IMR-90 (cell line): ENCODE measurements at places on chromosomes 13 and 19. TPM values are rescaled to one million over a fixed set of nuclear protein-coding genes. Genes with fewer than 3 reads are reported as not detected.
A peak's percentile ranks its signal among the peaks of the same experiment; 100 is the strongest.

DNA sequence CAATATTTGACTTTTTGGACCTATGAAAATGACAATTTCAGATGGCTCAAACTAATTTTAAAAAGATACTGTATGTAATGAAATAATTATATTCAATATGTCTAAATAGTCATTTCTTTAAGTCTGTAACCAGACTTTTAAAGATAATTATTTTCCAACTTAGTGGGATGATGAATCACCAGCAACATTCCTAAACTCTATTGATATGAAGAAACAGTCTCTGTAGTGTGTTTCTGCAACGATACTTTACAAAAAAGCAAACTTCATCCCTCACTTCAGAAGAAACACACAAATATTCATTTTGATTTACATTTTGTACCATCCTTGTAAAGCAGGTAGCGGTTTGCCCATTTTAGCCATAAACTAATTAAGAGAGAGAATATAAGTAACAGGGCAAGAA lies 417.4 kb downstream of the EFNB2 start:
- no peaks in the 10 kb centered on the region for H3K36me3 ChIP-seq
- no peaks in the 10 kb centered on the region for H3K27me3 ChIP-seq
- H3K4me3 ChIP-seq = no peak overlapping the region

- no peak overlapping the region for H3K27ac ChIP-seq
- peaks cover 8% of the 10 kb centered on the region for H3K4me1 ChIP-seq
- H3K27me3 ChIP-seq = no peaks in the 10 kb centered on the region
- DNase-seq = no peak
- peaks cover 8% of the 10 kb centered on the region; the same call in 1 of the 2 replicates for H3K36me3 ChIP-seq
Observed at GRCh38 chr19:18345296-18345695, 4.9 kb downstream of the PGPEP1 start.

- no peaks in the 10 kb centered on the region for H3K4me1 ChIP-seq
- H3K27me3 ChIP-seq = no peaks in the 10 kb centered on the region
- no peaks in the 10 kb centered on the region for H3K36me3 ChIP-seq
- no peak for DNase-seq
- no peak overlapping the region for H3K4me3 ChIP-seq
Observed at GRCh38 chr19:30930941-30931706, 418.1 kb downstream of the TSHZ3 start.

GRCh38 chr19:4878491-4878968 lies 11.1 kb upstream of the PLIN3 start:
- H3K27ac ChIP-seq = no peak overlapping the region
- no peak overlapping the region for H3K4me3 ChIP-seq
- H3K27me3 ChIP-seq = no peaks in the 10 kb centered on the region
- H3K36me3 ChIP-seq = no peaks in the 10 kb centered on the region
- peaks cover 4% of the 10 kb centered on the region; the same call in 1 of the 2 replicates for H3K4me1 ChIP-seq

DNA sequence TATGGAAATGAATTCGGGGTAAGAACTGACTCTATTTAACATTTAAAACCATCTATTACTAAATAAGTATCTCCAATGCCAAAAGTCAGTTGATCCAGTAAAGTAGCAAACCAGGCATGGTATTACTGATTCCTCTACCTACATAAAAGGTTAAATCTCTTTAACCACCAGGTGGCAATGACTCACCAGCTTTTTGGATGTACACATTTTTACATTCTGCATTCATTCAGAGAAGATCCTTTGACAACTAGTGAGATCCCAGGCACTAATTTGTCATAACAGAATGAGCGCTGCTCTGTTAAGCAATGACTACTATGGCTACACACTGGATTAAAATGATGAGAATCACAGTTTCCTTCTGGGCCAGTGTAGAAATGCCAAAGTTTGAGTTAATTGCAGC lies 329.8 kb upstream of the GPC6 start:
- DNase-seq = peak; percentile 21
- no peaks in the 10 kb centered on the region for H3K4me1 ChIP-seq
- H3K27ac ChIP-seq = no peak overlapping the region
- no peaks in the 10 kb centered on the region for H3K36me3 ChIP-seq

- H3K27ac ChIP-seq = no peak overlapping the region
- H3K36me3 ChIP-seq = no peaks in the 10 kb centered on the region
- no peak for DNase-seq
- H3K4me3 ChIP-seq = no peak overlapping the region
Observed at GRCh38 chr13:98100481-98100880, 42.4 kb upstream of the FARP1 start.

GRCh38 chr19:674282-675151 lies 1.7 kb upstream of the FSTL3 start:
- H3K27ac ChIP-seq = no peak overlapping the region
- DNase-seq = no peak
- H3K4me3 ChIP-seq = no peak overlapping the region
- no peaks in the 10 kb centered on the region for H3K36me3 ChIP-seq

- no peaks in the 10 kb centered on the region for H3K4me1 ChIP-seq
- H3K4me3 ChIP-seq = no peak overlapping the region
- H3K27ac ChIP-seq = no peak overlapping the region
- no peaks in the 10 kb centered on the region for H3K36me3 ChIP-seq
- DNase-seq = no peak
Observed at GRCh38 chr19:31616031-31616430, 266.8 kb upstream of the TSHZ3 start.

DNA sequence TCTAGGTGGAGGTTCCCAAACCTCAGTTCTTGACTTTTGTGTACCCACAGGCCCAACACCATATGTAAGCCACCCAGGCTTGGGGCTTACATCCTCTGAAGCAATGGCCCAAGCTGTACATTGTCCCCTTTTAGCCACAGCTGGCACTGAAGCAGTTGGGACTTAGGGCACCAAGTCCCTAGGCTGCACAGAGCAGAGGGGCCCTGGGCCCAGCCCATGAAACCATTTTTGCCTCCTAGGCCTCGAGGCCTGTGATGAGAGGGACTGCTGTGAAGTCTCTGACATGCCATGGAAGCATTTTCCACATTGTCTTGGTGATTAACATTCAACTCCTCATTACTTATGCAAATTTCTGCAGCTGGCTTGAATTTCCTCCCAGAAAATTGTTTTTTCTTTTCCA lies 30.2 kb downstream of the ING1 start:
- no peak overlapping the region for H3K4me3 ChIP-seq
- no peaks in the 10 kb centered on the region for H3K36me3 ChIP-seq
- no peak overlapping the region for H3K27ac ChIP-seq
- H3K27me3 ChIP-seq = no peaks in the 10 kb centered on the region
- no peak for DNase-seq

DNA sequence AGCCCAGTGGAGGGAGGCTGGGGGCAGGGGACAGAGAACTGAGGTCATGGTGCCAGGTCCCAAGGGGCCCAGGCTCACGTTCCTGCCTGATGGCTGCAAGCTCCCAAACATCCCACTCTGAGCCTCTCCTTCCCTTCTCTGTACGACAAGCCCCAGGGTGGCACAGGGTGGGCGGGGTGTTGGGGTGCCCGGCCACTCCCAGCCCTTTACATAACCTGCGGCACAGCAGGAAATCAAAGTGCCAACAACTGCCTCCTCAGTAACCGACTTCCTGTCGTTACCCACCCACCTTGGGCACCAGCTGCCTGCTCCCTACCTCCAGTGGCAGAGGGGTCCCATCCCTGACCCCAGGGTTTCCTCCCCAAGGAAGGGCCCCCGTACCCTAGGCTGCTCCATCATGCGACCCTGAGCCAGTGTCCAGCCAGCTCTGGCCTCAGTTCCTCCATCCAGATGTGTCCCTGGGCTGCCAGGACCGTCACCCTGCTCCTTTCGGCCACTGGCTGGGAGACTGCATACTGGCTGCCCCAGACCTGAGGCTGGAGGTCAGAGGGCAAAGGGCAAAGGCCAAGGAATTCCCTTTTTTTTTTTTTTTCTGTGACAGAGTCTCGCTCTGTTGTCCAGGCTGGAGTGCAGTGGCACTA lies 27.7 kb upstream of the NFIC start:
- H3K36me3 ChIP-seq = no peaks in the 10 kb centered on the region
- H3K4me3 ChIP-seq = no peak overlapping the region
- DNase-seq = no peak
- no peaks in the 10 kb centered on the region for H3K27me3 ChIP-seq
- no peak overlapping the region for H3K27ac ChIP-seq
- peaks cover 26% of the 10 kb centered on the region for H3K4me1 ChIP-seq

GRCh38 chr13:51282322-51282721 lies 57.2 kb upstream of the SERPINE3 start:
- H3K4me1 ChIP-seq = no peaks in the 10 kb centered on the region
- no peak for DNase-seq
- no peak overlapping the region for H3K4me3 ChIP-seq
- H3K27ac ChIP-seq = no peak overlapping the region

DNA sequence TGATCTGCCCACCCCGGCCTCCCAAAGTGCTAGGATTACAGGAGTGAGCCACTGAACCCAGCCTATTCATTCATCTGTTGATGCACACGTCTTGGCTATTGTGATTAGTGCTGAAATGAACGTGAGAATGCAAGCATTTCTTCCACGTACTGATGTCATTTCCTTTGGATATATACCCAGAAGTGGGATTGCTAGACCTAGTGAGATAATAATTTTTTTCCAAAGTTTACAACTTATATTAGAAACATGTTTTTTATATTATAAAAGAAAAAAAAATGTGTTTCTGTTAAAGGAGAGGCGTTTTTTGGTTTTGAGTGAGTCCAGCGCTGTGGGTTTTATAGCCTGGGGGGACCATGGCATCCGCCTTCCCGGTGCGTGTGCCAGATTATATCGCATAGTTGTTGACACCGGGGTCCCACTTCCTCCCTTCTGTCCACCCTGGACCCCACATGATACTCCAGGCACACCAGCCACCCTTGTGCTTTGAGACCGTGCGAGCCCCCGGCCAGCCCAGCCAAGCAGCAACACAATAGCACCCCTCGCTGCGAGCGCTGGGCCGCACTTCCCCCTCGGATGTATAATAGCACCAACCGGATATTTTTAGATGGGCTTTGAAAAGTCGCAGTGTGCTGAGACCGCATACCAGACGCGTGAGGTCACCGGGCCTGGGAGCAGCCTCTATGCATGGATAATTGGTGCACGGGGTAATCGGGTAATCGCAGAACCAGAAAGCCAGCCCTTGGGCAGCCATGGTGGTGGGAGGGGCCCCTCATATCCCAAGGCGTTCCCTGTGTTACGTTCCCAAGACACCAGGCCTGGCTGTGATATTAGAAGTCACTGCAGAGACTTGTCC lies 59.6 kb downstream of the MYO9B start:
- H3K4me1 ChIP-seq = peaks cover 11% of the 10 kb centered on the region
- H3K36me3 ChIP-seq = peaks cover 4% of the 10 kb centered on the region; the same call in 1 of the 2 replicates
- peak; percentile 97 for DNase-seq

DNA sequence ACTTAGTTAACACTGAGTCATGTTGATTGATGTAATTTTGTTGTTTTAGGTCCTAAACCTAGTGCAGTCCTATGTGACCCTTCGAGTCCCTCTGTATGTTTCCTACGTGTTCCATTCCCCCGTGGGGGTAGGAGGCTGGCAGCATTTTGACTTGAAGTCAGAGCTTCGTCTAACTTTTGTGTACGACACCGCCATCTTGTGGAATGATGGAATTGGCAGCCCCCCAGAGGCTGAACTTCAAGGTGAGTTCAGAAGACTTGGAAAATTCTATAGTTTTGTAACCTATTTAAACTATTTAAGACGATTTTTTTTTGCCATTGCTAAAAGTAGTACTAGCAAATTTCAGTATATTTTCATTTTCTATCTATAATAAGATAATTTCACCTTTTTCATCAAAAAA lies 117.9 kb downstream of the STOML3 start:
- no peak overlapping the region for H3K27ac ChIP-seq
- H3K36me3 ChIP-seq = no peaks in the 10 kb centered on the region
- peak; percentile 5 for DNase-seq
- H3K4me1 ChIP-seq = no peaks in the 10 kb centered on the region
- H3K27me3 ChIP-seq = no peaks in the 10 kb centered on the region
- no peak overlapping the region for H3K4me3 ChIP-seq

DNA sequence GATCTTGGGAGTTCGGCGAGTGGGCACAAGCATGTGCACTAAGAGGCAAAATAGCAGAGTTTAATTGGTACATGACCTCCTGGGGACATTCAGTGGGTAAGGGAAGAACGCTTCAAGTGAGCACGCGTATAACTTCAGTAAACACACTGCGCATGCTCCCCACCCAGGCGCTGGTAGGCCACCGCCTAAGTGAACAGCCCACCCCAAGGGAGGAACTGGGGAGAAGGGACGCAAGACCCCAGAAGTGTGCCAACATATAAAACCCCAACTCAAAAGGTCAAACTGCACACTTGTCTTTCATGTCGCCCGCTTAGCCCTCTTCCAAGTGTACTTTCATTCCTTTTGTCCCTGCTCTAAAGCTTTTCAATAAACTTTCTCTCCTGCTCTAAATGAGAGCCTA lies 10.5 kb upstream of the NTN5 start:
- H3K27me3 ChIP-seq = peaks cover 8% of the 10 kb centered on the region
- peak; percentile 19 for DNase-seq
- H3K4me1 ChIP-seq = peaks cover 3% of the 10 kb centered on the region; the same call in 1 of the 2 replicates
- no peaks in the 10 kb centered on the region for H3K36me3 ChIP-seq

DNA sequence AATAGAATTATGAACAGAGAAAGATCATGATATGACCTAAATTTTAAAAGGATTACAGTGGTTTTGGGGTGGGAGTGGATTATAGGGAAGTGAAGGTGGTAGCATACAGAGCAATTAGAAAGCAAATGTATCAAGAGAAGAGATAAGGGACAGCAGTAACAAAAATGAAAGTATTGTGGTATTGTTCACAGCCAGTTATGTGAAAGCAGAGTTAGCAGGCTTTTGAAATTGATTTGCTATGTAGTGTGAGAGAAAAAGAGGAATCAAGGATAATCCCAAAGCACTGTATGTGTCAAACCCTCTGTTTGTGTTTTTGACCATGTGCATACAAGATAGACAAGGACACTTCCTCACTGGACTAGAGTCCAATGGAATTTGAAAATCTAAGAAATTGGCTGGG lies 1721.4 kb downstream of the PCDH9 start:
- H3K27me3 ChIP-seq = no peaks in the 10 kb centered on the region
- H3K36me3 ChIP-seq = no peaks in the 10 kb centered on the region
- no peaks in the 10 kb centered on the region for H3K4me1 ChIP-seq
- DNase-seq = no peak

GRCh38 chr19:31058676-31059340 lies 290.4 kb downstream of the TSHZ3 start:
- H3K4me3 ChIP-seq = no peak overlapping the region
- no peak for DNase-seq
- H3K27me3 ChIP-seq = peaks cover 6% of the 10 kb centered on the region; the same call in 1 of the 2 replicates
- no peak overlapping the region for H3K27ac ChIP-seq
- H3K36me3 ChIP-seq = no peaks in the 10 kb centered on the region

- DNase-seq = no peak
- no peaks in the 10 kb centered on the region for H3K27me3 ChIP-seq
- H3K36me3 ChIP-seq = no peaks in the 10 kb centered on the region
- H3K4me3 ChIP-seq = no peak overlapping the region
- H3K27ac ChIP-seq = peak overlapping the region; percentile 68
Observed at GRCh38 chr13:30845297-30846214, 60.5 kb upstream of the MEDAG start.

The C5AR1 gene
- 1.0 TPM in 2 replicates for polyA plus RNA-seq

The THOP1 gene
- 91.9 and 110 TPM in 2 replicates for polyA plus RNA-seq

The KIR3DL2 gene
- not detected in 2 replicates for polyA plus RNA-seq

The C19orf81 gene
- 0.31 and 1.1 TPM in 2 replicates for polyA plus RNA-seq

The ZNF491 gene
- polyA plus RNA-seq = 0.80 and 1.5 TPM in 2 replicates

The EFNB2 gene
- polyA plus RNA-seq = 5.9 and 6.0 TPM in 2 replicates

The URI1 gene
- 39.0 and 45.3 TPM in 2 replicates for polyA plus RNA-seq

The HIPK4 gene
- 0.11 and 0.12 TPM in 2 replicates for polyA plus RNA-seq

The EDNRB gene
- 0.07 and 0.09 TPM in 2 replicates for polyA plus RNA-seq
